NCI-H446 (cell line): ENCODE measurements at places on chromosomes 3 and 15.

DNA sequence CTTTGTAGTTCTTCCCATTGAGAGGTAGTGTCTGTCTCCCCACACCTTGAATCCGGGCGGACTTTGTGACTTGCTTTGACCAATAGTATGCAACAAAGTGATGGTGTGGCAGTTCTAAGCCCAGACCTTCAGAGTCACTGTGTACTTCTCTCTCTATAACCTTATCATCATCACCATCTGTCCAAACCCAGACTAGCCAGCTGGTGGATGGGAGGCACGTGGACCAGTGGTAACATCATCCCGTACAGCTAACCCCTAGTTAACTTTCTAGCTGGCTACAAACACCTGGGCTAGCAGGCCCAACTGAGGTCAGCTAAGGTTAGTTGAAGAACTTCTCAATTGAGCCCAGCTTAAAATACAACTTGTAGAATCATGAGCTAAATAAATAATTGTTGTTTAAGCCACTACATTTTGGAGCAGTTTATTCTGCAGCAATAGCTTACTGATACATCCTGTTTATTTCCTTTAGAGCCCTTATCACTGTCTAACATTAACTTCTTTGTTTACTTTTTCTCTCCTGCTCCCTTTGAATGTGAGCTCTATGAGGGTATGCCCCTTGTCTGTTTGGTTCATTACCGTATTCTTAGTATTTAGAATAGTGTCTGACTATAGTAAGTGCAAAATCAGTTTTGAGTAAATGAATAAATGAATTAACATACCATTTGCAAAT lies 11.5 kb upstream of the CCR9 start:
- no peak for DNase-seq

GRCh38 chr15:88231909-88232644 lies 24.5 kb downstream of the NTRK3 start:
- no peak for DNase-seq

- DNase-seq: no peak
Measured at GRCh38 chr3:36297195-36297594, 83.1 kb upstream of the STAC start.

GRCh38 chr3:132550579-132551305 lies 46.3 kb upstream of the ACKR4 start:
- no peak for DNase-seq

GRCh38 chr15:89088605-89089315 lies 504 bp downstream of the ABHD2 start:
- DNase-seq: no peak

GRCh38 chr3:144003051-144003450 lies 31.4 kb downstream of the DIPK2A start:
- DNase-seq: no peak

- DNase-seq: no peak
Measured at GRCh38 chr3:53495520-53496391, 1.3 kb downstream of the CACNA1D start.

- DNase-seq: no peak
Measured at GRCh38 chr15:48710952-48711495, 65.5 kb upstream of the FBN1 start.

DNA sequence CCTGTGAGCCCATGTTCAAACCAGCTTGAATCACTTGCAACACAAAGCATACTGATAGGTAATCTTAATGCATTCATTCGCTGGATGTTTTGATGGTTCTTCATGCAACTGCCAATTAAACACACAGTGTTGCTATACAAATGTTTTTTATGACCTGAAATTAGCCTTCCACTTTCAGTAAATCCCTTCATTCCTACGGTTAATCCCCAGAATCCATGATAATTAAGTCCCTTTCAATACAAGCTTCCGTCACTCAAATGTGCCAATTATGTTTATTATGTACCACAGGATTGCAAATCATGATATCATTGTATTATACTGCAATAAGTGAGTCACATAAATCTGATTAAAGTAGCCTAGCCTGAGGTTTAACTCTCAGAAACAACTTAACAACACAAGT lies 14.5 kb upstream of the LYZL4 start:
- no peak for DNase-seq

GRCh38 chr3:142237891-142238290 lies 12.5 kb upstream of the GK5 start:
- no peak for DNase-seq

- DNase-seq: no peak
Measured at GRCh38 chr3:37968813-37969595, 21.6 kb upstream of the VILL start.

DNA sequence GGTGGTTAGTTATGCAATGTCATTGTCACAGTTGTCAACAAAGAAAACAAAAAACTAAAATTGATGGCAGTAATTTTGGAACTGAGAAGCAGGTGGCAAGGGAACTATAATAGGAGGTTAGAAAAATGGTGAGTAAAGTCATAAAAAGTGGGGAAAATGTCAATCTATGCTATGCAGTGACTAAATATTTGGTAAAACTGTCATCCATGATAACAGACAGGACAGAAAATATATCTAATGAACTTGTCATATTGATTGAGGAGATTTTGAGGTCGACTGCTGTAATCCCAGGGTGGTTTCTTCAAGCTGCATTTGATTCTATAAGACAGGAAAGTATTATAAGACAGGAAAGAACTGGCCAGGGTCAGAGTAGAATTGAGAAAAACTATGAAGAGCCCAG lies 998.4 kb downstream of the IGSF11 start:
- DNase-seq: no peak

DNA sequence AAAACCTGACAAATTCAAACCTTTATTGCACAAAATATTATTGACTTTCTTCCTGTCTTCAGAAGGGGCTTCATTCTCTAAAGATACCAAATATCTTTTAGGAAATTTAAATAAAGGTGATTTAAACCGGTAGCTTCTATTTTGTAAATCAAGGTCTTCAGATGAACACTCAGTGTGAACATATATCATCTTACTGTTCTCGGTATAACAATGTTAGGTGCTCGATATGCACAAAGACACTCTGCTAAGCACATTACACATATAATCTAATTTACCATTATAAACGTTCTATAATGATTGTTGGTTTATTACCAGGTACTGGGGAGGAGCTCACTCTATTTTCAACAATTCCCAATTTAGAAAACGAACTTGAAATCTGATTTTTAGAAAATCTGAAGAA lies 225.4 kb upstream of the AZI2 start:
- DNase-seq: no peak

GRCh38 chr3:88149101-88149508 lies 654 bp upstream of the C3orf38 start:
- DNase-seq: peak; percentile 28
